Daoy (cell line): ENCODE measurements at places on chromosomes 11 and 22. TPM values are rescaled to one million over a fixed set of nuclear protein-coding genes. Genes with fewer than 3 reads are reported as not detected.

DERL3 gene
- 0.24 and 0.57 TPM in 2 replicates for total RNA-seq

OR2D2 gene
- not detected in 2 replicates for total RNA-seq

TTC9C gene
- 36.7 and 51.0 TPM in 2 replicates for total RNA-seq

GRCh38 chr11:94183886-94184264 is 55.2 kb downstream of the PANX1 start:
- DNase-seq, result peak; percentile 53

GRCh38 chr22:31776231-31776630 is 22.4 kb downstream of the DEPDC5 start:
- no peak for DNase-seq
